ENCODE measurements at places on chromosomes 3 and 15.
A peak's percentile ranks its signal among the peaks of the same experiment; 100 is the strongest.

DNA sequence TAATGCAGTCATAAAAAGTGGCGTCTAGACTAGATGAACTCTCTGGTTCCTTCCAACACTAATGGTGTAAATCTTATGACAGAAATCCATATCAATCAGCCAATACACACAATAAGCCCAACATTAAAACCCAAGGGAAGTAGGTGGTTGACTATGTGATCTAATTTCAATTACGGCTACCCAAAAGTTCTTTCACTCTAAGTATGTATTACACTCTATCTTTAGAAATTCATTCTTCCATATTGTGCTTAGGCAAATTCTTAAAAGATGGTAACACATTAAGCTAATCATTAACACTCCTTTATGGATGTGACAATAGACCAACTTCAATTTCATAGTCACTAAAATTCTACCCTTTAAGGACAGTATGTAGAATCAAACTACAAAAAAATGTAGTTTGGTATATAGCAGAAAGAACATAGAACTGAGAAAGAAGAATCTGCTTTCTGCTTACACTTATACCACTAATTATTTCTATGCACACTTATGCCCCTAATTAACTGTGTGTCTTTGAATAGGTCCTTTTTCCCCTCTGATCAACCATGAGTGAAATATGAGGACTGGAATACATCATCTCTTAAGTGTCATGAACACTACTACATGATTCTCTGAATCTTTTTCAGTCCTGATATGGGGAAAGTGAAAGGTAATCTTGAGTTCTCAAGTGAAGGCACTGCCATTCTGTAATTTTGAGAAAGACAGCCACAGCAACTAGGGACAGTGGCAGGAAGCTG lies 557.6 kb downstream of the IGSF11 start:
- DNase-seq, result no peak

- DNase-seq, result no peak
Measured at GRCh38 chr15:92638709-92639365, 16.7 kb downstream of the FAM174B start.

GRCh38 chr15:100731267-100732152 lies 129.1 kb downstream of the ASB7 start:
- DNase-seq, result no peak

DNA sequence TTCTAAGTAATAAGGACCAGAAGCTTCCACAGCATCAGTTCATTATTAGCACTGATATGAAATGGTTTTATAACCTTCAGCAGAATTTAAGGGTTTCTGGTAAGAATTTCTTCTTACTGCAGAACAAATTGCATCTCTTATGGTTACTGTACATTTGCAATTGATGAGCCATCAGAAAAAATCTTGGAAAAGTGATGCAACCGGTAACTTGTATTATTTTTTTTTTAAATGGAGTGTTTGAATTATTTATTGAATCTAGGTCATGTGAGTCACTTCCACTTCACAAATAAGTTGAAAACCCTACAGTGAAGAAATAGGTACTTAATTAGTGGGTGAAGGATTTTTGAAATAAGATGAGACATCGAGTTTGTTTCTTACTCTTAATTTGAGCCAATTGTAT lies 786.0 kb downstream of the TUSC7 start:
- no peak for DNase-seq

DNA sequence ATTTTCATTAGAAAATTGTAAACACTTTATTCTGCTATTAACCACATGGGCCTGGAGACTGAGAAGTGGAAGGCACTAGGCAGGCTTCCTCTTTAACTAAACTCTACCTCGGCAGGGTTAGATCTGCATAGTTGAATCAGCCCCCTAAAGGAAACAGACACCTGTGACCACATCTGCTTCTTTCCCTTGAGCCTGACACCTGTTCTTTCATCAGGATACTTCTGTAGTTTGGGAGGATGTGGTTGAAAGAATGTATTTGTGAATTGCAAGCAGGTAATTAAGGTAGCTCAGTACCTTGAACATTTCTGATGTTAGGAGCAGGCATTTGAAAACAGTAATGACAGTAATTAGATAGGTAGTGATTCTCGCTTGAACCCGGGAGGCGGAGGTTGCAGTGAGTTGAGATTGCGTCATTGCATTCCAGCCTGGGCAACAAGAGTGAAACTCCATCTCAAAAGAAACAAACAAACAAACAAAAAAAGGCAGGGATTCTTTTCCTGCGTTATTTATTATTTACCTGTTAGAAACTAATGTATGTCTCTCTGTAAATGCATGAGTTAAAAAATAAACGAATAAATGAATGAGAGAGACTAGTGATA lies 468.5 kb downstream of the NLGN1 start:
- DNase-seq, result no peak

DNA sequence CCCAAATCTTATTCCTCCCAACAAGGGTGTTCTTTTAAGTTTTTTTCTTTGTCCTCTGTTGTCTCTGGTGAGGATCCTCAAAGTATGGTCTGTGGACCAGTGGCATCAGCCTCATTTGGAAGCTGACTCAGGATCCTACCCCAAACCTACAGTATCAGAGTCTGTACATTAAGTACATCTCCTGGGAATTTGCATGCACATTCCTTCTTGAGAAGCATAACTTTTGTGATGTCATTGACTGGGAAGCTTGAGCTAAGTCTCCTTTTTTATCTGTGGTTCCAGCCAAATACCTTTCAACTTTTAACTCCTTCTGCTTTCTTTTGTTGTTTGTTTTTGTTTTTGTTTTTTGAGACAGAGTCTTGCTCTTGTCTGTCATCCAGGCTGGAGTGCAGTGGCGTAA lies 40.5 kb downstream of the ARMC8 start:
- DNase-seq, result no peak

- DNase-seq, result no peak
Measured at GRCh38 chr3:18657858-18658820, 233.0 kb upstream of the SATB1 start.

DNA sequence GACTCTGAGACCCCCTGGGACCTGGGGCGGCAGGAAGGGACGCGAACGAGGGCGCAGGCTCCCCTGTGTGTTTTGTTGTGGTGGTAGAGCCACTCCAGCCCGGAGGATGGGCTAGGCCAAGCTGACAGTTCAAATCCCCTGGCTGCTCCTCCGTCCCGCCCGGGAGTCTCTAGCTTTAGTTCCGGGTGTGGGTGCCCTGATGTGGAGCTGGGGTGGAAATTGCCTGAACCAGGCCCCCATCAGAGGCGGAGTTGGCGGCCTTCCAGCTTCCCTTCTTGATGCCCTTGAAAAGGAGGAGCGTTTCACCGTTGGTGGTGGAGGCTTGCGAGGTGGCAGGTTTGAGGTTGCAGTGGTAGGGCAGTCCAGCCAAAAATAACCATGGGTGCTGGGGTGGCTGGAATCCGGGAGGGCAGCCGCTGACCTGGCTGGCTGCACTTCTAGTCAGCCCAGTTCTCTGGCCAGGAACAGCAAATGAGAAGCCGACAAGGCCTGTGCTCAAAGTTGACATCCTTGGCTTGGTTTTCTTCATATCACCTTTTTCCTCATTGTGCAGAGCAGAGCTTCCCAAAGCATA lies 817 bp downstream of the CLK3 start:
- DNase-seq, result no peak

- no peak for DNase-seq
Measured at GRCh38 chr3:66402596-66403290, 98.1 kb downstream of the LRIG1 start.

- DNase-seq, result no peak
Measured at GRCh38 chr3:47318916-47319315, 36.2 kb downstream of the KLHL18 start.

- DNase-seq, result no peak
Measured at GRCh38 chr3:176950743-176951142, 246.5 kb downstream of the TBL1XR1 start.

GRCh38 chr3:122697952-122698620 lies 17.4 kb downstream of the PARP14 start:
- DNase-seq, result peak; percentile 5

DNA sequence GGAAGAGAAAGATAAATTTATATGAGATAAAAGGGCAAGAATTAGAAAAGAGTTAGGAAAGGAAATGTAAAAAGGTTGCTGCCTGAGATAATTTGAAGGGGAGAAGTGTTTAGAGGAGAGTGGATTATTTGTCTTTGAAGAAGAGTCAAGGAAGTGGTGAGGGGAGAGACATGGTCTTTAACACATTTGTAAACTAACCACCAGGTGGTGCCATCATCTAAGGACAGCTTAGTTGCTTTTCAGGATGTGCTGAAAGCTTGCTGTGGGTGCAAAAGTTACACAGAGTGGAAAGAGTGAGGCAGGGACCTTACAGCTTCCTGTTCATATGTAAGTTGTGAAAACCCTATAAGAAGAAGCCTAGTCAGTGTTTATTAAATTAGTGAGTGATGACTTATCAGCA lies 114.1 kb upstream of the DNAJC19 start:
- no peak for DNase-seq

GRCh38 chr15:83762367-83762766 lies 108.4 kb downstream of the ADAMTSL3 start:
- no peak for DNase-seq

DNA sequence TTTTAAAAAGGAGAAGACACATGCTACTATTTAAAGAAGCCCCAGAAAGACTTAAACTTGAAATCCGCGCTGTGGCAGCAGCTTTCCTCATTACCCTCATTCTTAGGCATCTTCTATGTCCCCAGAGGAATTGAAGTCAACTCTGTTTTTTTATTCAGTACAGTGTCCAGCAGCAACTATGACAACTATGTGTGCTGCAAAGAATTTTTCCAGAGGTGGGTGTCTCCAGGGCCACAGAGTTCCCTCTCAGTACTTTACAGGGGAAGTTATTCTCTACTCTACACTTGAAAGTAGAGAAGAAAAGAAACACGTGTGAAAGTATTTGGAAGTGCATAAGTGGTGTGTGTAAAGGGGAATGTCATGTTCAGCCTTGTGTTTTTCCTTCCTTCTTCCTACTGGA lies 32.0 kb downstream of the GATM start:
- DNase-seq, result no peak

GRCh38 chr3:112123548-112123947 lies 9.5 kb downstream of the GCSAM start:
- no peak for DNase-seq

DNA sequence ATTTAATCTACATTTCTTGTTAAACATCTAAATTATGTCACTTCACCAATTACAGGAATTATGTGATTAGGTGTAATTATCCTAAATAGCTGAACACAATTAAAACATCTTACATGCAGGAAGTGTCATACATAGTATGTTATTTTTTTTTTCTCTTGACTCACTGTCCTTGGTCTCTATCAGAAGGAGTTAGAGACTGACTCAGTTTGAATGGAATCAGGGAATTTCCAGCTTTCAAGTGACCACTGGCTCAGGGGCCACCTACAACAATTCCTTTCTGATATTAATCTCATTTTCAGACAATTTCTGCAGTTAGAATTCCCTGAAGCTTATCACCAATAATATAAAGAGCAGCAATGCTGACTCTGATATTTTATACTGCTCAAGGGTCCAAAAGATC lies 400.7 kb downstream of the ROBO1 start:
- no peak for DNase-seq
